ENCODE measurements at places on chromosomes 2 and 18.

- DNase-seq, result no peak
These were observed 764.5 kb downstream of the TRIB2 start for GRCh38 chr2:13481201-13481600.

- no peak for DNase-seq
These were observed 74.7 kb downstream of the NDUFA10 start for GRCh38 chr2:239950144-239951128.

- DNase-seq, result no peak
These were observed 9.3 kb upstream of the LRRC30 start for GRCh38 chr18:7221424-7222155.

GRCh38 chr2:67524213-67524612 lies 127.1 kb downstream of the ETAA1 start:
- DNase-seq, result no peak

DNA sequence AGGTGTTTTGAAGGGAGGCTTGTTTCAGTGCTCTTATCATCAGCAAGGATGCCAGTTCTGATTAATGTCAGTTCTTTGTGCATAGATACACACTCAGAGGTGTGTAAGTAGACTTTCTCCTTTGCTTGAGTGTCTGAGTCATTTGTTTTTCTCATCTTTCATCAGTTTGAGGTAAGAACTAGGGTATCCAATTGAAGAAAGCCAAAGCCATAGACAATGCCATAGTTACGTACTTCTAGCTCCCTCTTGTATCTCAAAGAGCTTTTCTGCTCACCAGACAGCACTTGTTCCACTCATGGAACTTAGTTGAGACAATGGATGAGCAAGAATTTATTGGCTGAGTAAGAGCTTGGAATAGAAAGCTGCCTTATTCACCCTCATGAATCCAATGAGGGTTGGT lies 520.1 kb downstream of the PIK3C3 start:
- DNase-seq, result no peak

DNA sequence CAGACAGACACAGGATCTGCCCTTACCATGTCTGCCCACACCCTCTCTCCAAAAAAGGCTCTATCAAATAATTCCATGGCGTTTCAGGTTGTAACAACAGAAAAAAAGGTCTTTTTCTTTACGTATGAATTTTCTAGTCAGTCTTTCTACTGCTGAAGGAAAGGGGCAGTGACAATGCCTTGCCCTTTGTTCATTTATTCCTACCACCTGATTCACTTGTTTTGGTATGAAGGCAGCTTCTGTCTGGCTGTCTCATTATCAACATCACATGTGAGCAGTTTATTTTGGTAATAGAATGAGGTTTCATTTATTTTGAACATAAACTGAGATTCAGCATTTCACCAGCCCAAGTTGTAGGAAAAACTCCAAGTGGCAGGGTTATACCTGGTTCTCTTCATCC lies 94.3 kb upstream of the KLF7 start:
- DNase-seq, result no peak

DNA sequence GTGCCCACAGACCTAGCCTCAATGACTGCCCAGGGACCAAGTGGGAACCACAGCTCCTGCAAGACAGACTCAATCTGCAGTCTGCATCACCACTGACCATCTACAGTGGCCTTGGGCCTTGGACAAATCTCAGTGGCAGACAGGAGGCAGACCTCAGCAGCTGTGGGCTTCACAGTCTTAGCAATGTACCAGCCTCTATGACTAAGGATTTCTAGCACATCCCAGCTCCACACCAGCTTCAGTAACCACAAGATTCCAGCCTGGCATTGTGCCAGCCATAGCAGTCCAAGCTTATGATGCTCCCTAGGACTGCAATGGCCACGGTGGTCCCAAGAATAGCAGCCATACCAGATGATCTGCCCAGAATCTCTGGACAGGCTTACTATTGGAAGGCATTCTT lies 19.6 kb upstream of the WDR75 start:
- DNase-seq, result no peak

- no peak for DNase-seq
These were observed 48.6 kb upstream of the RAPH1 start for GRCh38 chr2:203583701-203584100.

DNA sequence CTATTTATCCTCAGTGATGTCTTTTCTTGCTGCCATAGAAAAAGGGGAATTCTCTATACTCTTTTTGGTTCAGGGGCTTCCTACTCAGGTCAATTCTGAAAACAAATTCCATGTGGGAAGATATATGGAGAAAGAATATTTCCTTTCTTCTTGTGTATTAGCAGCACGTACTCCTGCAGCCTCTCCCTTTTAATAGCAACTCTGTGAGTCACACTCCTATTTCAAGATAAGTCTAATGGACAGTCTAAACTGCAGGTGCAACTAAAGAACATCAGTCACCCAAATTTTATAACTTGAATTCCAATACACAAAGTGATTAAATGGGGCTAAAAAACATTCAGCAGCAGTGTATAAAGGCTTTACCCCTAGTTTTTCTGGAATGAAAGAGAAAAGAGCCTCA lies 942.2 kb downstream of the CNTNAP5 start:
- DNase-seq, result no peak

DNA sequence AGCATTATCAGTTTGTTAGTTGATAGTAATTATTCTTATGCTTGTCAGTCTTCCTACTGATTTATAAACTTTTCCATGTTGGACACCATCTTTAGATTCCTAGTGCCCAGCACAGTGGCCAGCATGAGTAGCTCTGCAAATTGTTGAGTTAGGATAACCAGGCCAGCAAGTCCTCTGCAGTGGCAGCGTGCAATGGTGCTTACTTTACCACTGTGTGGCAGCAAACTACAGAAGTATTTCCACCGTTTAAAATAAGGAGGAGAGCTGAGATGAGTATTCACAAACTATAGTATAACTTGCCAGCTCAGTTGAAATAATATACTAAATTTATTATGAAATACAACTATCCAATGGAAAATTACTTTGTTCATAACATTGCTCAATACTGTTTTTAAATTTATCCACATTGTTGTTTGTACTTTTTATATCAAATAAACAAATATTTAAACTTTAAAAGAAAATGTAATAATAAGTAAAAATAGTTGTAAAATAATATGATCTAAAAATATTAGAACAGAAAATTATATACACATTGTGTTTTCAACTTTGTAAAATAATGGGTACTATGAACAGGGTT lies 9.3 kb upstream of the THADA start:
- no peak for DNase-seq
